ENCODE measurements at places on chromosomes 11 and 22. TPM values are rescaled to one million over a fixed set of nuclear protein-coding genes. Genes with fewer than 3 reads are reported as not detected.

- no peaks in the 10 kb centered on the region for H3K4me1 ChIP-seq
- DNase-seq, result peak; percentile 94
- H3K4me3 ChIP-seq, result no peak overlapping the region
Measured at GRCh38 chr11:12287374-12288211, 89.8 kb upstream of the PARVA start.

DNA sequence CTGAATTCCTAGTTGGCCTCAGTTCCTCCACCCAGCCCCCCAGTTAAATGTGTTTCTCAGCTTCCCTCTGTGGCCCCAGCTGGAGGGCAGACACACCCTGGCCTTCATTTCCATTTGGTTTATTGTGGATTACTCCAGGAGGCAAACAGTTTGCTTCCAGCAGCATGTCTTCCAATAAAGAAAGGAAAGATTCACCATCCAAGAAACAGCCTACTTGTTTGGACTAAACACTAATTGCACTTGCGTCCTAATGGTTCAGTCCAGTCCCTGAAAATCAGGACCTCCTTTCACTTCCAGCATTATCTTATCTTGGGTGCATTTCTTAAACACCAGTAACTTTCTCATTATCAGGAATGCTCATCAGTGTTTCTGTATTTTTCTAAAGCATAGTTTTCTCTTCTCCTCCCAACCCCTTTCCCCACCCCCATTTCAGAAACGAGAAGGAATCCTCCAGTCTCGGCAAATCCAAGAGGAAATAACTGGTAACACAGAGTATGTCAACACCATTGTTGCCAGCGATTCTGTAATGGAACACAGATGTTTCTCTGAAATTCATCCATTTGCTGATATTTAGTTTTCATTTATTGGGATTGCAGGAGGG lies 130.9 kb downstream of the PARVA start:
- H3K27ac ChIP-seq, result no peak overlapping the region
- peaks cover 6% of the 10 kb centered on the region for H3K36me3 ChIP-seq
- H3K4me1 ChIP-seq, result peaks cover 2% of the 10 kb centered on the region
- H3K4me3 ChIP-seq, result no peak overlapping the region

DNA sequence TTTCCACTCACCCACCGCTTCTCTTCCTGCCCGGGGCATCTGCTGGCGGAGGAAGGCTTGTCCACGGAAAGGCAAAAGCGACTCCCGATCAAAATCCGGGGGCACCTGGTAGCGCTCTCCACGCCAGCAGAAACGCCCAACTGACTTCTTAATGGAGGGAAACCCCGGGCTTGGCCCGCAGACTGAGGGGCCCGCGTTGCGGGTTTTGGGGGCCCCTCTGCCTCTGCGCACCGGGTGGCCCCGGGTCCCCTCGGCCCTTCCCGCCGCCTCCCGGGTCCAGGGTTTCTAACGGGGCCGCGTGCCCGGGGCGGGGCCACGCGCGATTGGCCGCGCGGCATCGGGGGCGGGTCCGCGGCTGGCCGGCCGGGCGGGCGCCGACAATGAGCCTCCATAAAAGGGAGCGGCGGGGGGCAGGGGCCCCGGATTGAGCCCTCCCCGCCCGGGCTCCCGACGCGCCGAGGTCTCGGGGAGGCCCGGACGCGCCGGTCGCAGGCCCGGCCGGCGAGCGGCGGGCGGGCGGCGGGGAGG lies at the start of gene SPINDOC:
Gene SPINDOC, plus strand, starts transcription at position 422 of the 528 bp plus-strand sequence. CDS start 231 bp downstream, outside the sequence.
- H3K27ac ChIP-seq, result no peak within 1 kb of the TSS
- H3K4me3 ChIP-seq, result peak within 1 kb of the TSS; percentile 71
- no peaks in the 10 kb centered on the region for H3K27me3 ChIP-seq
- peaks cover 2% of the 10 kb centered on the region for H3K4me1 ChIP-seq
- H3K36me3 ChIP-seq, result no peaks in the 10 kb centered on the region
- DNase-seq, result peak; percentile 86

DNA sequence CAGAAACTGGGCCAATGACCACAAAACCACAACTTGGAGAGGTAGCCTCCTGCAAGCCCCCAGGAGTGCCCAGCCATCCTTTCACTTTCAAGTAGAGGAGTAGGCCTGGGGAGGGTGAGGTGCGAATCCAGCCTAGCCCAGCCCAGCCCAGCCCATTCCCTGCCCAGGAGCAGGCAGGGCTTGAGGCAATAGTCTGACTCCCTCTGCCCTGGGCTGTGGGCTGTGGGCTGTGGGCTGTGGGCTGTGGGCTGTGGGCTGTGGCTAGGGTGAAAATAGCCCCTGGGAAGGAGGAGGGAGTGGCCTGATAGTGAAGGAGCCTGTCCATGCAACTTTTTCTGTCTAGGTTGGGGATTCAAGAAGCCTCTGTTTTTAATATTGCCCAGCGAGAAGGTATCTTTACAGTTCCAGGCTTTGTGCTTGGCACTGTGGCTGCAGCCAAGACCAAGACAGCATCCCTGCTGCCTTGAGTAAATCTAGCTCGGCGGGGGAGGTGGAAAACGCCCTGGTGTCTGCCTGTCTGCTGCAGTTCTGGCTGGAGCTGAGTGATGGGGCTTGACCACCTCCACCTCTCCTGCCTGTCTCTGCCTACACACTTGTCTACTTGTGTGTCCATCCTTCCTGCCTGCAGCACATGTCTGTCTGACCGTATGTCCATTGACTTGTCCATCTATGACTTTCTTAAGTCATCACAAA lies 40.7 kb downstream of the LMO1 start:
- no peaks in the 10 kb centered on the region for H3K4me1 ChIP-seq
- no peaks in the 10 kb centered on the region for H3K36me3 ChIP-seq
- no peak overlapping the region for H3K4me3 ChIP-seq
- DNase-seq, result no peak
- H3K27ac ChIP-seq, result no peak overlapping the region

DNA sequence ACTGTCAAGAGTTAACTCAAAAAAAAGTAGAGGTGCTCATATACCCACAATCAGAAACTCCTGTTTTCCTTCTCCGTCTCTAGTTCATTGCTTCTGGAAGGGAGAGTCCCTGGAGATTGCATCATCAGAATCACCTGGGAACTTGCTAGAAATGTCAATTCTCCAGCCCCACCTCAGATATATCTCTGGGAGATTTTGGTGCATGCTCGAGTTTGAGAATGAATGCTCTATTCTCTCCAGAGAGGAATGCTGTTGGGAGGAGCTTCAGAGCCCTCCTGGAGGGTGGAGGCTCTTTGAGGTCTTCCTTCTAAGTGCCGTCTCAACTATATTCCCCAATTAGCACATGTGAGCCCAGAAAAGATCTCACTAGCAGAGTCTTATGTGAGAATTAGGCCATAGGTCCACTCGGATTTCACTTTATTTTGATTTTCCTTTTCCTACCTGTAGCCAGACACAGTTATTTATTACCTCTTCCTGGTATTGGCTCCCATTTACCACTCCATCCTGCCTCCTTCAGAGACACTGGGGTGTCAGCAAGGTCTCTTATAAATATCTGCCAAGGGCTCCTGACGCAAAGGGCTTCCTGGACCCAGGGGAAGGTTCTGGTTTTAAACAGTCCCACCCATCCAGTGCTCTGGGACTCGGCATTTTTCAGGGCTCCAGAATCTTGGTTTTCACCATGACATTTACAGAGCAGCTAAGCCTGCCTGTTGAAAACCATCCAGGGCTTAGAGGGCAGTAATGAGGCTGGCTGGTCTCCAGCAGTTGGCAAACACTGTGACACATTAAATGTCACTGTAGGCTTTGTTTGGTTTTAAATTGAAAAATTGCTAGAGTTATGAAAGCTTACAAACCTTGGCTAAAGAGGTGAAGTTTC lies 136.2 kb downstream of the CD44 start:
- DNase-seq, result peak; percentile 88
- no peaks in the 10 kb centered on the region for H3K27me3 ChIP-seq
- no peaks in the 10 kb centered on the region for H3K36me3 ChIP-seq
- H3K4me1 ChIP-seq, result peaks cover 4% of the 10 kb centered on the region

The ROM1 gene
- 9.0 TPM for total RNA-seq

Measured in aorta (tissue), 5 donors.